ENCODE measurements at places on chromosomes 6 and 20.
A peak's percentile ranks its signal among the peaks of the same experiment; 100 is the strongest.

- DNase-seq: peak; percentile 86
Measured at GRCh38 chr6:149246691-149247384, 70.7 kb upstream of the TAB2 start.

DNA sequence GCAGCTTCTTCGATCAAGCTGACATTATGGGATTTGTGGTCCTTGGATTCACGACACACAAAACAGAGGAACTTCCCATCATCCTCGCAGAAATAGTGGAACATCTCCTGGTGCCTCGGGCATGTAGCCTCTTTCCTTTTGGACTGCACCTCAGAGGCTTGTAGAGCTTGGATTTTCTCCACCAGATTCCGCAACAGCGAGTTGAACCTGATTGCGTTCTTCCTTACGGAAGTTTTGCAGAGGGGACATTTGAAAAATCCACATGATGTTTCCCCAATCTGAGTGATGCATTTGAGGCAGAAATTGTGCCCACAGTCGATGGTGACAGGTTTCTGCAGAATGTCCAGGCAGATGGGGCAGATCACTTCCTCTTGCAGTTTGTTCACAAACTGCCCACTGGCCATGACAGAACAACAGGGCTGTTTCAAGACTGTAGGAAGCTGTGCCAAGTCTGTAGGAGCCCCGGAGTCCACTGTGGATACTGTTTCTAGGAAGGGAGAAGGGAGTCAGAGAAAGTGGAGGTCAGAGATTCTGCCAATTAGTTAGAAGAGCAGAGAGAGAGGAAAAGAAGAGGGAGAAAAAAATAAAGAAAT lies 392 bp downstream of the TRIM31 start:
- DNase-seq: no peak

GRCh38 chr6:100167585-100167984 lies 173.6 kb upstream of the MCHR2 start:
- no peak for DNase-seq

- DNase-seq: no peak
Measured at GRCh38 chr6:157621406-157621805, 201.6 kb upstream of the SNX9 start.

DNA sequence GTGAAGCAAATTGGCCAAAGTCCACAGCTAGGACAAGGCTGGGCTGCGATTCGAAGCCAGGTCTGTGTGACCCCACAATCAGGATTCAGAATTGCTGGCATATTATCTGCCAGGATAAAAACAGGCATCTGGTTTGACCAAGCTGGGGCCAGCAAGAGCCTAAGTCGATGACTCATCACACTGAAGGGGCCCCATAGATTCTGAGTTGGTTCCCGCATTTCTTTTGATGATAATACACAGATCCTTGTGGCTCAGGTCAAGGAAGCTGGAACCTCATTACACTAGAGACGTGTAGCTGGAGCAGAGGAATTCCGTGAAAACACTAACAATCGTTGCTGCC lies 6.5 kb downstream of the KCNB1 start:
- DNase-seq: no peak

DNA sequence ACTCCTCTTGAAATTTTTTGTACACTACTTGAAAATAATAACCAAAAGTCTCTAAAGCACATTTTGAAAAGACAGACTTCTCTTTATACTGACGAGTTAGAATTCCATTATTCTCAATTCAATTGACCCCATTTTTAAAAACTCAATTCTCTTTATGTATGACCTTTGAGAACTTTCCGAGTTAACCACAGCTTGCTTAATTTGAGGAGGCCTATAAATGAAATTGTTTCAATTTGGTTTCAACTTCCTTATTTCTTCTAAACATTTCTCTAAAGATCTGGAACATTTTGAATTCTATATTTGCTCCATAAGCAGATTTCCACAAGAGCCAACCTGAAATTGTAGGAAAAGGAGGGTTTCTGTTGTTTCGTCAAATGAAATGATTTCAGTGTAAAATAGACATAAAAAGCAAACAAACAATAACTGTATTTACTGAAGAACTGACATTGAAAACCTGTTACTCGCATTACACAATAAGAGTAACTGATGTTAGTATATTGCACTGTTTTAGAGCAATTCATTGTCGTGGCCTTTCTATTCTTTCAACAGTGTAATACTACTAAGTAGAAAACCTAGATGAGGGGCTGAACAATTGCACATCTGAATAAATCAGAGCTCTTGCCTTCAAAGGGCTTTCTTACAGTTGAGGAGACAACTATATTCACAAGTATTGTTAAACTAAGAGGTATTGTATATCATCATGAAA lies 223.6 kb downstream of the HIVEP2 start:
- no peak for DNase-seq

- no peak for DNase-seq
Measured at GRCh38 chr6:79469376-79470246, 67.6 kb downstream of the LCA5 start.

DNA sequence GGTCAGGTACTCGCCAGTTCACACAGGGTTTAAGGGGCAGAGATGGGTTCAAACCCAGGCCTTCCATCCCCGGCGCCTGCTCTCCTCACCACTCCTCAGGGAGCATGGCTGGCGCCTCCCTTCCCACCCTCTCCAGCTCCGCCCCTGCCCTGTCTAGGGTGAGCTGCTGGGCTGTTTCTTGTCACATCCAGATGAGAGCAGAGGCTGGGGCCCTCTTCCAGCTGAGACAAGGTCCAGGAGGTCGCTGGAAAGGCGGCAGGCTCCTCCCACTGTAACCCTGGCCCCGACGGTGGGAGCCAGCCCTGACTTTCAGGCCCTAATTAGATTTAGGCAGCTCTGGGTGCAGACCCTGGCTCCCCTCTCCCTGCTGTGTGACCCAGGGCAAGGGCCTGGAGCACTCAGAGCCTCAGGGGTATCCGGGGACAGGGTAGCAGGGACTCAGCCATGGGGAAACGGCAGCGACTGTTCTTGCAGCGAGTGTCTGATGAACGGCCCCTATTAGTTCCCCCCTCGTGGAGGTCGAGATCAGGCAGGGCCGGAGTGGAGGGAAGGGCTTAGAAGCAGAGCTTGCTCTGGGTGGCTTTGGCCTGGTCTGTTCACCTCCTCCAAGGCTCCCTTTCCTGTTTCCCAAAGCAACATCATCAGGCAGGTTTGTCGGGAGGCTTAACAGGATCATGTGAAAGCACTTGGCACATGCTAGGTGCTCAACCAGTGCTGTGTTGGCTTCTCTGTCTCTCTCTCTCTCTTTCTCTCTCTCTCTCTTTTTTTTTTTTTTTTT lies 33.4 kb downstream of the SNAI1 start:
- no peak for DNase-seq

GRCh38 chr6:79070206-79070825 lies 7.7 kb downstream of the PHIP start:
- peak; percentile 65 for DNase-seq

DNA sequence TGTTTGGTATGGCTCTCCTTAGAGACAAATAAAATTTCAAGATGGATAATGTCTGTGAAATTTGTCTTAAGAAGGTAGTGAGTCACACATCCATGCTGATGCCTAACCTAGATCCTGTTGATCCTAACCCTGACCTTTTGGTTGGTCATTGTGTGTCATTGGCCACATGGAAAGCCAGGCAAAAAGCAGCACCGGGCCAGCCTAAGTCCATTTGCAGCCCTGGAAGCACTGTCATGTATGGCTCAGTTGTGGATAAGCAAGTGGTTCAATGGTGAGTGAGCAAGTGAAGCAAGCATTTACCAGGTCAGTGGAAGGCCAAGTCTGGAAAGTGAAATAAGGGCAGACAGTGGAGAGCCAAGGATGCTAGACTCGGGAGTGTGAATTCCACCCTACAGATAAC lies 12.1 kb upstream of the XRN2 start:
- DNase-seq: no peak

GRCh38 chr20:24721891-24722568 lies 227.0 kb upstream of the CST7 start:
- DNase-seq: no peak
